Right lobe of liver (tissue), 6 donors: ENCODE measurements at places on chromosomes 11 and 22.

DNA sequence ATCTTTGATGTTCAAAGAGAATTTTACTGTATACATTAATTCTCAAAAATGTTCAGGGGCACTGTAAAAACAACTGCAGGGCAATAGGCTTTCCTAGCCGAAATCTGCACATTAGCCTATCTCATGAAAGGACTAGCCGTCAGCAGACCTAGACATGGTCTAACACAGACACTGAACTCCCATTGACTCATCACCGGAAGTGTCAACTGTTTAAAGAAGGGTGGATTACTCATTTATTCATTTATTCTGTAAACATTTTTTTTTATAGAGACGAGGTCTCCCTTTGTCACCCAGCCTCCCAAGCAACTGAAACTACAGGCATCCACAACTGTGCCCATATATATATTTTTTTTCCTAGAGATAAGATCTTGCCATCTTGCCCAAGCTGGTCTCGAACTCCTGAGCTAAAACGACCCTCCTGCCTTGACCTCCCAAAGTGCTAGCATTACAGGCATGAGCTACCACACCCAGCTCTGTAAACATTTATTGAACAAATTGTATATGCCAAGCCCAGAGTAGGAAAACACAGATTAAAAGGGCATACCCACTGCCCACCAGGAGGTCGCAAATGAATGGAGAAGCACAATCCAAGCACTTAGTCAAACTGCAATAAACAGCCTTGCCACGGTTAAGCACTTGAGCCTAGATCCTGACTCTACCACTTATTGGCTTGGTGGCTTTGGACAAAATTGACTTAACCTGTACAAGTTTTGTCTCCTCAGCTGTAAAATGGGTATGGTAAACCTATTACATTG lies 26.6 kb downstream of the RAB30 start:
- DNase-seq, result no peak

GRCh38 chr11:57729479-57729878 lies 11.8 kb upstream of the SELENOH start:
- DNase-seq, result no peak

GRCh38 chr22:50376085-50376651 lies 33.0 kb downstream of the PPP6R2 start:
- DNase-seq, result no peak

DNA sequence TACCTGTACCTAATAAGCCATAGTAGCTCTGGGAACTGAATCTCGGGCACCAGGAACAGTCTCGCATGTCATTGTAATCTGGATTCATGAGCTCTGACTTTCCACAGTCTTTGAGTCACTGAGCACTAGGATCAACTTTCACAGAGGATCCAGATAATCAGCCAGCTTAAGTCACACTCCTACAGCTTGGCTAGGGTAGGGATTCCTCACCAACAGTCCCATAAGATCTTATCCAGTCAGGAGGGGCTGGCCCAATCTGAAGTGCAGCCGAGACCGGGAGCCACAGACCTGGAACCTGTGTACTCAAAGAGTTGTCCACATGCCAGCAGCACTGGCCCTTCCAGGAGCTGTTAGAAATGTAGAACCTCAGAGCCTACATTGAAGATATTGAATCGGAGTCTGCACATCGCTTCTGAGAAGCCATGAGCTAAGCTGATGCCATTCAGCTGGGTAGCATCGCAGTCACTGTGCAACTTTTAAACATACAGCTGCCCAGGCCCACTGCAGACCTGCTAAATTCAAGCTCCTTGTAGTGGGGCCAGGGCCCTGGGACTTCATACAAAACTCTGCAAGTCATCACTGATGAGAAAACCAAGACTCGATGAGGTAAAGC lies 538.8 kb upstream of the B3GAT1 start:
- no peak for DNase-seq
